ENCODE measurements at places on chromosomes 2 and 18.

DNA sequence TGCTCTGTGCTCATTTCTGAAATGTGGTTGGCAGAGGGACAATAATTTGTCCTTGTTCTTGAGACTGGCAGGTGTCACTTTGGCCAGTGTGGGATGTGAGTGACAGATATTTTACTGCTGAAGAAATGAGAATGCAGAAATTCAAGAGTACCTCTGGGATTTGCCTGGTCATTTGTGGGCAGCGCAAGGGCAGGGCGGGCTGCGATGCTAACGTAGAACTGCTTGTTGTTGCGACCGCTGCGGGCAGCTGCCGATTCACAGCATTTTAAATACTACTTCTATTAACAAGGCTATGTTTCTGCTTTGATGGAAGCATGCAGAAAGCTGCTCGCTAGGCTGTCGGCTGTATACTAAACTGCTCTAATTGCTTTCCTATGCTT lies 268.6 kb downstream of the FIGN start:
- DNase-seq = no peak

GRCh38 chr18:8828300-8828699 lies 122.9 kb downstream of the MTCL1 start:
- no peak for DNase-seq

- DNase-seq = no peak
These were observed 148.8 kb downstream of the HRH4 start for GRCh38 chr18:24609254-24609653.

DNA sequence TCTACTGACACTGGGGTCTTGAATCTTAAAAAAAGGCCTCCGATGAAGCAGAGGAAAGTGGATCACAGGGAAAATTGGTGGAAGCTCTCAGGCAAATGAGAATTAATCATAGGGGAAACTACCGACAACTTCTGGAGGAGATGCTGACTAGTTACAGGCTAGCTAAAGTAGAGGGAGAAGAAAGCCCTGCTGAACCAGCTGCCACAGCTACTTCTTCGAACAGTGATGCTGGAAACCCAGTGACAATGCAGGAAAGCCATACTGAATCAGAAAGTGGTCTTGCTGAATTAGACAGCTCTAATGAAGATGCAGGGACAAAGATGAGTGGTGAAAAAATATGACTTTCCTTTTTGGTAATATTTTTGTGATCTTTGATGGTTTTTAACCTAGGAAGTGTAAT lies 44.9 kb upstream of the SLC3A1 start:
- no peak for DNase-seq

DNA sequence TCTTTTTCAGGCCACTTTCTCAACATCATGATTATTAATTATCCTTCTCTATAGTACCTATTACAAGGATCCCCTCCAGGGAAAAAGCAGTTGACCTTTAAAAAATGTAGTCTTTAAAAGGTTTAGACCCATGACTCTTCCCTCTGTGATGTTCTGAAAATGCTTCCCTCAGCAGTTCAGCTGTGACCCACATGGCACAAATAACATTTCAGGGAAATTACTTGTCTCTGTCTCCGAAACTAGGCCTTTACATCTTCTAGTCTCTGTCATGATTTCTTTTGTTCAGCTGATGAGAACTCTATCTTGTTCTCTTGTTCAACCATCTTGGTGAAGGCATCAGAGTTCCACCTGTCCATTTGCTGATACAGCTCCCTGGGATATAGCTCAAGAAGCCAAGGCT lies 28.3 kb downstream of the LGALSL start:
- DNase-seq = no peak

DNA sequence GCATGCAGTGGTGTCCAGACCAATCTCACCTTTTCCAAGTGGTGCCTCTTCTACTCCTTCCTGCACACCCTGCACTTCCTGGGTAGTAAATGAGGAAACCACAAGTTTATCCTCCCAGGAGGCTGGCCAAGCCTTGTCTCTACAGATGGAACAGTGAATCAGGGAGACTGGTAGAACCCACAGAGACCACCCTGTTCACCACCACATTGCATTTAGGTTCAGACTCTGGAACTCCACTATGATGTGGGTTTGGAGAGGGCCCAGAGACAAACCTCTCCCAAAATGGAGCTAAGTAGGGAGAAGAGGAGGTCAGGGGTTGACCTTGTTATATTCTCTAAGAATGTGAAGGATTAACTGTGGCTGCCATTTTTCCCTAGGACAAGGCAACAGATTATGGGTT lies 102.8 kb upstream of the FZD7 start:
- no peak for DNase-seq

GRCh38 chr2:165718610-165719210 lies 75.3 kb downstream of the GALNT3 start:
- no peak for DNase-seq

DNA sequence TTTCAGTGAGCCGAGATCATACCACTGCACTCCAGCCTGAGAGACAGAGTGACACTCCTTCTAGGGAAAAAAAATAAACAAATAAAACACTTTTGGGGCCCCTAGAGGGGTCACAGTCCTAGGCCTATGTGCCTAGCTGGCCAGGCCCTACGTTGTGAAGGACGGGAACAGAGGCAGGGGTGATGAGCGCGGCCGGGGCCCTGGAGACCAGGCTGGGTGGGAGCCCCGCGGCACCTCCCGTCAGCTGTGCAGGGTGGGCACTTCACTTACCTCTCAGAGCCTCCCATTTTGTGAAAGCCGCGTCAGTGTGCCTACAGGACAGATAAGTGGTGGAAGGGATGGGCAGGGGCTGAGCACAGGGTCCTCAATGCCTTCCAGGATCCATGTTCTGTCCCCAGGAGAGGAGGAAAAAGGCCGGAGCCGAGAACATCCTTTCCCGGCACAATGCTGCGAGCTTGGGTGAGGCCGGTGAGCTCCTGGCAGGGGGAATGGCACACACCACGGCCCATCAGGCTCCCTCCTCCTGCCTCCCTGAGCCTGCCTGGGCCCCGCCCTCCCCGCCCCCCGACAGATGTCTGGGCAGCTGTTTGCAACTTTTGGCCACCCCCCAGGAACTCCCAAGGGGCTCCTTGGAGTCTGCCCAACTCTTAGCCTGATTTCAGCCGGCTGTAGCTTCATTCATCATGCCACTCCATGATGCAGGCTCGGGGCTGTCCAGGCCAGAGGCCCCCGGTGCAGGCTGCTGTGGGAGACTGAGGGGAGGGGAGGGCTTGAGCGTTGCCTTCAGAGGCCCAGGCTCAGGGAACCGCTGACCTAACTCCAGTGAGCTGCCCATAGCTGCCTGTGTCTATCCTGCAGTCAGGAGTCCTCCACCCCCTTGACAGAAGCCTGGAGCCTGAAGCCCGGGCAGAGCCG lies 196.5 kb downstream of the TFCP2L1 start:
- DNase-seq = no peak

GRCh38 chr2:156023229-156023869 lies 309.2 kb downstream of the NR4A2 start:
- DNase-seq = no peak

Data from stimulated activated CD8-positive, alpha-beta memory T cell treated with anti-CD3 and anti-CD28 coated beads, Interleukin-4, amount 100 ng/mL, for 1 hour (primary cell).